Activated CD4-positive, alpha-beta T cell treated with anti-CD3 and anti-CD28 coated beads for 4 hours (primary cell): ENCODE measurements at places on chromosomes 5 and 9.

DNA sequence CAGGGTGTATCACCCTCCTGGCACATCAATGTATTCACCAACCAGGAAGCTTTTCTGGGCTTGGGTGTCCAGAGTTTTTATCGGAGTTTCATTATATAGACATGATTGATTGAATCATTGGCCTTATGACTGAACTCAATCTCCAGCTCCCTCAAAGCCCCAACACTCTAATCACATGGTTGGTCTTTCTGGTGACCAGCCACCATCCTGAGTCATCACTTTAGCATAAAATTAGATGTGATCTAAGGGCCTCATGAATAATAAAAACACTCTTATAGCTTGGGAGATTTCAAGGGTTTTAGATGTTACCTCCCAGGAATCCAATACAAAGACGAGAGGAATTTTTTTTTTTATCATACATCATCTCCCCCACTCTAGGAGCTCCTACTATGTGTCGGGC, 7.7 kb upstream of the PBX3 start:
- no peak for DNase-seq

- no peak for DNase-seq
Observed at GRCh38 chr5:137136991-137137632, 362.0 kb downstream of the SPOCK1 start.

GRCh38 chr5:127409246-127409917, 108.1 kb upstream of the PRRC1 start:
- no peak for DNase-seq

- DNase-seq, result no peak
Observed at GRCh38 chr5:137190031-137190430, 309.1 kb downstream of the SPOCK1 start.

- no peak for DNase-seq
Observed at GRCh38 chr5:72134226-72134899, 27.1 kb downstream of the MAP1B start.

- DNase-seq, result no peak
Observed at GRCh38 chr5:172943283-172943841, 15.9 kb upstream of the RPL26L1 start.

DNA sequence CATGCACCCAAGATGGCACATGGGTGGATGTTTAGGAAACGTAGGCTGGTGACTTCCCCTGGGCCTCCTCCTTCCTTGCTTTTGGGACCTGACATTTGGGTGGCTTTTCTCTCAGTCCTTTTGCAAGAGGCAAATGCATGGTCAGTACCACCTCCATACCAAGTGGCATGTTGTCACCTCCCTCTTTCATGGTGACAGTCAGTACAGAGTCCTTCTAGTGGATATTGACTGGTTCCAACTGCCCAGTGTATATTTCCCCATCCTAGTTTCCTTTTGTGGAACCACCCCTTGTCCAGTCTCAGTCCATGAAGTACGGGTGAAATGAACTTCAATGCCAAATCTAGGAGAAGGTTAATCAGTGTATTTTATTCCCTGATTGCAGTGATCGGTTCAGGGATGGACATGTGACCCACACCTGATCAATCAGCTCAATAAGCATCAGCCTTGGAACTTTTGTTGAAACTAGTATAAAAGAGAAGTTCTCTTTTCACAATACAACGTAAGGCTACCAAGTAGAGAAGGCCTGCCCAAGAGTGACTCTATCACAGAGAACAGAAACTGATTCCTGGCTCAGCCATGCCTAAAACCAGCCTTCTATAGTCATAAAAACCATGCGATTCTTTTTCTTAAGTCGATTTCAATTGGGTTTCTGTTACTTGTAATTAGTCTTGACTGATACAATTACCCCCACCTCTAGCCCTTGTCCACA, 143.4 kb upstream of the KLF9 start:
- DNase-seq, result no peak

DNA sequence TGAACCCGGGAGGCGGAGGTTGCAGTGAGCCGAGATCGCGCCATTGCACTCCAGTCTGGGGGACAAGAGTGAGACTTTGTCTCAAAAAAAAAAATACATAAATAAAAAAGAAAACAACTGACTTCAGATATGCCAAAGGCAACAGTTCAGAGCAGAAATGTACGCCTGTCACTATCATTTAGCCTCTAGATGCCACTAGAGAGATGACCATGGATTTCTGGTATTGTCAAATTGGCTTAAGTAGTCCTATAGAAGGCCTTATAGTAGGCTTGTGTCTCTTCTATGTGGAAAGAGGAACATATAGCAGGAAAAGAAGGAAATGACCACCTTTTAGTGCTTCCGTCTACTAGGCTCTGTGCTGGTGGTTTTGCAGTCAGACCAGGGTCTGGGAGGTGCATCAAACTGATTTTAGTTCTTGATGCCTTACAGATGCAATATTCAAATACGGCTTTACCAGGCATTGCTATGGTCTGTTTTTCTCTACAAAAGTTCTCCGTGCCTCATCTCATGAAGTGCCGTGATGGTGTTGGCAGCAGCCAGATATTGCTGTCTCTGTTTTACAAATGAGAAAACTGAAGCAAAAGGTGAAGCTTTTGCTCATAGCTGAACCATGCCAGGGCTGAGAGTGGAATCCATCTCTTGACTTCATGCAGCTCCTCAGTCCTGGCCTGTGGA, 17.2 kb downstream of the AGXT2 start:
- DNase-seq, result no peak

- no peak for DNase-seq
Observed at GRCh38 chr5:148033134-148033533, 30.6 kb upstream of the SPINK5 start.

- no peak for DNase-seq
Observed at GRCh38 chr5:137333475-137333874, 165.7 kb downstream of the SPOCK1 start.

DNA sequence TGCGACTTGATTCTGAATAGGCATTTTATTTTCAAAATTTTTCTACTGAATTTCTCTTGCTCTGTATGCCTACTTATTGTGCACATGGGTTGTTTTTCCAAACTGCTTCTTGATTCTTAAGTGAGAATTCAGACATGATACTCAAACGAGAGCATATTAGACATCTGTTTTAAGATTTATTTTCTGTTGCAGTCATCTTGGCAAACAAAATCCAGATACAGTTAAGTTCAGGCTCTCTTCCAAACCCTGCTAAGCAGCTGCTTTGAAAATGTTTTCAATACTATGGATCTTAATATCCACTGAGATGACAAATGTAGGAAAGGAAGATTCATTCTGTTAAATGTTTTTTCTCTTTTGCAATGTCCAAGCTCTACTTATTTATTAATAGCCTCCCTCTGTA, 4.5 kb downstream of the TMEM215 start:
- no peak for DNase-seq

DNA sequence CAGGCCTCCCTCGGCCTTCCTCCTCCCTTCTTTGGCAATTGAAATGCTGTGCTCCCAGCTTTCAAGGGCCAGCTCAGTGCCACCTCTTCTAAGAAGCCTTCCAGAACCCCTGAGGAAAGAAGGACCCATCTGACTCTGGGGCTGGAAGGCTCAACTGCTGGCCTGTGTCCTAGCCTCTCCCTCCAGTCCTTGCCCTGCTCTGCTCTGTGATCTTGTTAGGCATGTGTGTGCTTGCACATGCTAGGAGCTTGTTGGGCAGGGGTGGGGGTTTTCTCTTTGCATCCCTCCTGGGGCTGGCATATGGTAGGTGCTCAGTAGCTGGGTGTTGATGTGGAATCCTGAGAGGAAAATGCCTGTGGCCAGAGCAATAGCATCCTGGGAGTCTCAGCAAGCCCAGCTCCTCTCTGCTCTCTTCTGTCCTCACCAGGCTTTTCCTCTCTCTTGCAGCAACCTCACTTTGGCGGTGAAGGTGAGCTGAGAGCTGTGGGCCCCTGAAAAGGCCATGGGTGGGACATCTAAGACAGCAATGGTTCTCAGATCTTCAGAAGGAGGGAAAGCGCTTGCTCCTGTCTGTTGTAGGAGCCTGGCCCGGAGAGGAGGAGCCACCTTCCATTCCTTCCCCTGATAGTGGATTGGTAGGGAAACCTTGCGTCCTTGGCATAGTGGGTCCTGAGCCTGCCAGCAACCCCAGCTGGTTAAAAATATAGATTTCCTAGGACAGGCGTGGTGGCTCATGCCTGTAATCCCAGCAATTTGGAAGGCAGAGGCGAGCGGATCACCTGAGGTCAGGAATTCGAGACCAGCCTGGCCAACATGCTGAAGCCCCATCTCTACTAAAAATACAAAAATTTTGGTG, 9.9 kb downstream of the DOLK start:
- DNase-seq, result no peak

DNA sequence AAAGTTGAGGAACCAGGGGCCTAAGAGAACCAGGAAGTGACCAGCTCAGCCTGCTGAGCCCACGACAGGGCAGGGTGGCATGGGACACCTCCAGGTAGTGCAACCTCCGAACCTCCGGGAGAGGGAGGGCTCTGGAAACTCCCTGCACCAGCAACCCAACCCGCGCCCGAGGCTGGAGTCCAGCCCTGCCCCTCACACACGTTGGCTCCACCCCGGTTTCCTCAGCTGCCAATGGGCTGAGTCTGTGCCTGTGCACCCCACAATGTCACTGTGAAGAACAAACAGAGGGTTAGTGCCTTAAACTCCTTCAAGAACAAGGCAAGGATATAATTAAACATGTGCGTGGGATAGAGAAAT, 17.0 kb upstream of the UNC5A start:
- DNase-seq, result no peak

GRCh38 chr9:99867968-99868367, 38.5 kb upstream of the STX17 start:
- DNase-seq, result no peak

- DNase-seq, result no peak
Observed at GRCh38 chr5:32589416-32589815, 4.1 kb downstream of the SUB1 start.
